CD4-positive, alpha-beta memory T cell (primary cell): ENCODE measurements at places on chromosomes 5 and 9.

DNA sequence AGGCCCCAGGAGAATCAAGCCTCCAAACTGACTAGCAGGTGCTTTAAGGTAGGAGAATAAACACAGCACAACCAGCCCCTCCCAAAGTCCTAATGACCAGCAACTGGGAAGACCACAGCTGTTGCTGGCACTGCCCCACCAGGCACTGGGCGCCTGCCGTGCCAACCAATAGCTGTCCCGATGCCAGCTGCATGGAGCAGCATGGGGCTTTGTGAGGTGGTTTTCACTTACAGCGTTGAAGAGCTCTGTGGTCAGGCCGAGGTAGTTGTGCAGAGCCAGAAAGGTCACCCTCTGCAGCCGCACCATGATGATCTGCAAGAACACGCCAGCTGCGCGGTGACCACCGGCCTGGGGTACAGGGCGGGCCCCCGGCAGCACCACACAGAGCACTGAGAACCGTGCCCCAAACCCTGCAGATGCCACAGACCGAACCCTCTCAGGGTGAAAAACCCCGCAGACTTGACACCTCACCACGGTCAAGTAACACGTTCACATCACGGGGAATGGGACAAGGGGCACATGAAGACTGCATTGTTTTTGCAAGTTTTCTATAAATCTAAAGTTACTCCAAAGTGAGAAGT is 28.7 kb downstream of the PNPLA7 start:
- no peak for DNase-seq

- DNase-seq = no peak
Observed at GRCh38 chr9:93204470-93205043, 20.6 kb downstream of the WNK2 start.

- no peak for DNase-seq
Observed at GRCh38 chr5:7436521-7436920, 40.6 kb downstream of the ADCY2 start.

DNA sequence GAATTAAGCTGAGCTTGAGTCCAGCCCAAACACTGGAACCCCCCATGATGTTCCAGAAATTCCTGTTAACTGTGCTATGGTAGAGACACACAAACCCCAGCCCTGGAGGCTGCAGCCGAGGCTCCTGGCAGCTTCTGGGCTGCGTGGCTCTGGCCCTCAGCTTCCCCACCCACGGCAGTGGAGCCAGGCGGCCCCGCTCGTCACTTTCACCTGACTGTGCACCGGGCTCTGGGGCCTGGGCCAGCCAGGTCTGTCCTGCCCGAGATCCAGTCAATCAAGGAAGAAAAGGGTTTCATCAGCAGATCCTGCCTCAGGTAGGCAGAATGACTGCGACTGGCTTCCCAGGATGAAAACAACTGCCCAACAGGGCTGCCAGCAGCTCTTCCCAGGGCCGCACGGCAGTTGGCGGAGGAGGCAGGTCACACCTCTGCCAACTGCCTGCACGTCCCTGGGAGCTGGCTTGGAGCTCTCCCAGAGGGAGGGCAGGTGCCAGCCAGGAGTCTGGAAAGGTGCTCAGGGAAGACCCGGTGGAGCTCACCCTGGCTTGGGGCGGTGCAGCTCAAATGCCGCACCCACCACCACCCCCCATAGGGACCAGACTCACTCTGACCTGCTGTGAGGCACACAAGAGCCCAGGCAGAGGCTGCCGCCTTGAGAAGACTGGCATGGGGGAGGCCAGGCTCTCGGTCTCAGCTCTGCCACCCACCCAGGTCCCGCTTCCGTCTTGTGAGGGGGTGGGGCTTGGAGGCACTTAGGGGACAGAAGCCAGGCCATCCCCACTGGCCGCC is 20.7 kb downstream of the BRD3 start:
- DNase-seq = no peak

DNA sequence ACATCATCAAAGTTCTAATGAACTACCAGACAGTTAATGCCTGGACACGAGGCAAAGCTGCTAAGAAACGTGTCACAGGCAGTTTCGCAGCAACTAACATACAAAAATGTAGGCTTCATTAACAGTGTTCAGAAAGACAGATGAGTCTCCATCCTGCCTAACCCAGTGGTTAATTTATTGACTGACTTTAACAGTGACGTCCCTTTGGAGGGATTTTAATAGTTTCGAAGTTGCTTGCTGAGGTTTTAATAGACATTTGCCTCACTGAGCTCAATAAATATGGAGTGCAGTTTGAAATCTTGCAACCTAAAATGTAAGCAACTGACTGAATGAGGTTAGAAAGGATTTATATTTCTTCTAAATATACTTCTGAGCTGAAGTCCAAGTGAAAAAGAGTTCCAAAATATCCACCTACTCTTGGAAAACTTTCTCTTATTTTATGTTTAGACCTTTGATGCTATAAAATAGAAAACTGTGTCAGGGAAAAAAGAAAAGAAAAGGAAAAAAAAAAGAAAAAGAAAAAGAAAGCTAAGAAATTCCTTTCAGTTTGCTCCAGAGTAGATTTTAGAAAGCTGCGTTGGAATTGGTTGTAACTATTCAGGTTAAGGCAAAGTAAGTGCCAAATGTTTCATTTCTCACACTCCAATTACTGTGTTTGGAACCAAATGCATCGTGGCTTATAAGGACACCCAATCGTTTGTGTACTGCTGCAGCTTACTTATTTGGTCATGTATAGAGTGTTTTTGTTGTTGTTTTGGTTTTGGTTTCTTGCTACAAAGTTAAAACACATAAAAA is 2016.6 kb downstream of the MAT2B start:
- no peak for DNase-seq

- DNase-seq = no peak
Observed at GRCh38 chr5:91146905-91147600, 236.1 kb downstream of the ARRDC3 start.

DNA sequence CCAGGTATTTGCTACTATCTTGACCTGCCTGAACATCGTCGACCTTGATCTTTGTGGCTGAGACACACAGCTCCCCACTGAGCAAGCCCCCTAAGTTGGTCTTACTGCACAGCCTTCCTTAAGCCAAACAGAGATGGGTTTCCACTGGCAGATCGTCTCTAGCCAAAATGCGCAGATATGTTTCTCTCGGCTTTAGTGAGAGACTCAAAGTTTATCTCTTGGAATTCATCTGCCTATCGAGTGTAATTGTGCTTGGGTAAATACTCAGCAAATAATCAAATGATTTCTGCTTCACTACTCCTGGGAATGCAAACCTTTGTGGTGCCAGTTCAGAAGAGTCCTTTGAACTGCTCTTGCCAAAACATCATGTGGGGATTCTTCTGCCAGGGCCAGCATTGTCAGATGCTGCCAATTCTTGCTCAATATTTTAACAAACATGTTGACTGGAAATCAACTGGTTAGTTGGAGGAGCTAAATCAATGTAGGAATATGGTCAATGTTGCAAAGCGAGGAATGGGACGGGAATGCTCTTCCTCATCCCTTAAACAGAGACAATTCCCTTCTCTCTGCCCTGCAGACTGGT is 141.2 kb upstream of the SLC28A3 start:
- no peak for DNase-seq

GRCh38 chr5:126562823-126563222 is 32.2 kb downstream of the ALDH7A1 start:
- DNase-seq = no peak

DNA sequence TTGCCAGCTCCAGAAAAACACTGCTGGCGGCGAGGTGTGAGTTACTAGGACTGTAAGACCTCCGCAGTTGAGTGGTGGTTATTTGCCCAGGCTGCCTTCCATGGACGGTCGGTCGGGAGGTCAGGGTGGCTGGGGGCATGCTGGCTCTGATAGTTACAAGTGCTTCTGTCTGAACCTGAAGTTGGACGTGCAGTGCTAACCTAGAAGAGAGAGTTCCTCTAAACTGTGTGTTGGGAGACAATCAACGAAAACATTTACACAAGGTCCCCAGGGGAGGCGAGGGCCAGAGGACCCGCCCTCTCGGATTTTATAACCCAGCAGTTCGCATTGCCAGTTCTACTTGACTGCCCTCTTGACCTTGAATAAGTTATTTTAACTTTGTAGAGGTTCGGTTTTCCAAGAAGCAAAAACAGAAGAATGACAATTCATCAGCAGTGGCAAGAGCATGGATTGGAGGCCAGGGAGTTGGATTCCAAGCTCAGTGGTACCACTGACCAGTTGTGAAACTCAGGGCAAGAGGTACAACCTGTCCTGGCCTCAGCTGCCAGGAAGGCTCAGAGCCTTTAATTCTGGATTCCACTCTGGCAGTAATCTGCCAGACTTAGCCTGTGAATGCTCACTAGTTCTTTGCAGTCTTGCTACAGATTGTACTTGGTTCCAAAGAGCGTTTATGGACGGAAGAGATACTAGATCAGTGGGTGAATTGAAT is 28.7 kb upstream of the PDE8B start:
- no peak for DNase-seq

GRCh38 chr5:57163553-57164006 is 10.3 kb upstream of the GPBP1 start:
- no peak for DNase-seq

DNA sequence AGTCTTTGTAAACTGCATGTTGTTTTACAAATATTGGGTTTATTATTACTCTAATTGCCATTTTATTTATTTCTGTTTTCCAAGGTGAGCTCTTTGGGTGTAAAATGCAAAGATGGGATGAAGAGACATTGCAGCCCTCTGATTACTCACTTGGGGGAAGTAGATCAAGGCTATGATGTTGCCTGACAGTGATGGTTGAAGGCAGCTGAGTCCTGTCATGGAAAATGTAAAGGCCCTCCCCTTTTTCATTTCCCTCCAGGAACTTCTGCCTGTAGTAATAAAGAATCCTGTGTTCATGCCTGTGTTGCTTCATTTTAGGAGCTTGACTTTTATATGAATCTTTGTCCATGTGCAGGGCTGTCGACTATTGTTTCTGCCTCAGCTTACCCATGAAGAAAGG is 605.4 kb upstream of the CLINT1 start:
- DNase-seq = no peak

GRCh38 chr5:8710426-8710930 is 835.4 kb downstream of the SEMA5A start:
- no peak for DNase-seq

GRCh38 chr5:78797936-78798672 is 149.5 kb upstream of the LHFPL2 start:
- DNase-seq = no peak

DNA sequence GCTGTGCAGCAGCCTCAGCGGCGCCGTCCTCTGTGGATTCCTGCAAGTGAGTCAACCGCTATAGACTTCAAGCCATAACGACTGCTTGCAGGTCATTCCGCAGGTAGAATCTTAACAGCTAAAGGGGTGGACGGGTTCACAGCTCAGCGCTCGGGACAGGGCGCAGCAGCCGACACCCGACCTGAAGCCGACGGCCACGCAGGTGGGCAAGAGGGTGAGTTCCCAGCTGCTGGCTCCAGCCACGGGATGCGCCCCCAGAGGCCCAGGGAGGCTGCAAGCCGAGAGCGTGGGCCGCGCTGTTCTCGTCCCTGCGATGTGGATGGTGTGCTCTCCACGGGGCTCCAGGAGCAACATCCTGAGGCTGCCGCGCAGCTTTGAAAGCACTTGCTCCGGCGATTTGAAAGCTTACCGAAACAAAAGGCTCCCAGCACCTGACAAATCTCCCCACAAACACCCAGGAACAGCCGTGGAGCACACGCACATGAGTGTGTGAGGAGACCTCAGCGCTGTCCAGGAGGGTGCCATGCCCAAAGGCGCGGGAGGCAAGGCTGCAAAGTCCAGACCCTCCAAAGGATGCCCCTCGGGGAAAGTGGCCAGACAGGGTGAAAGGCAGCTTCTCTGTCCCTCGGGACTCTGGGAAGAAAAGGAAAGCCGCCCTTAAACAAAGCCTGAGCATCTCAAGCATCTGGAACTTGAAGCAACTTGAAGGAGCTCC is 48.7 kb downstream of the EXD3 start:
- DNase-seq = no peak

GRCh38 chr5:160183075-160183474 is 46.2 kb upstream of the FABP6 start:
- no peak for DNase-seq

- DNase-seq = no peak
Observed at GRCh38 chr5:75611311-75612225, at the start of gene ANKDD1B. Gene ANKDD1B (plus strand): TSS chr5:75611453. CDS start chr5:75611635, 182 bp downstream.

DNA sequence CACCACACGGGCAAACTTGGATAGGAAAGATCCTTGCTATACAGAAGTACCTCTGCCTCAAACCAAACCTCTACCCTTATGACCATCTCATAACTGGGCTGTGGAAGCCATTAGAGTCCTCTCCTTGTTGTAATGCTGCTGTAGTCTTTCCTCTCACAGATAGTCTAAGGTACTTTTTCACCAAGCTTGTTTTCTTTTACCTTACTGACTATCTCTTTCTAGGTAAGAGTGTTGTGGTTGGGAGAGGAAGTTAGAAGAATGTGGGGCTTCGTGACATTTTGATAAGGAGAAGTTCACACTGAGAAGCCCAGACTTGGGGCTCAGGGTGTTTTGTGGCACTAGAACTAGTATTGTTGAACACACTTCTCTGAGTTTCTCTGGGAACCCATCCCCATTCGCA is 8.9 kb downstream of the CFAP95 start:
- DNase-seq = no peak

DNA sequence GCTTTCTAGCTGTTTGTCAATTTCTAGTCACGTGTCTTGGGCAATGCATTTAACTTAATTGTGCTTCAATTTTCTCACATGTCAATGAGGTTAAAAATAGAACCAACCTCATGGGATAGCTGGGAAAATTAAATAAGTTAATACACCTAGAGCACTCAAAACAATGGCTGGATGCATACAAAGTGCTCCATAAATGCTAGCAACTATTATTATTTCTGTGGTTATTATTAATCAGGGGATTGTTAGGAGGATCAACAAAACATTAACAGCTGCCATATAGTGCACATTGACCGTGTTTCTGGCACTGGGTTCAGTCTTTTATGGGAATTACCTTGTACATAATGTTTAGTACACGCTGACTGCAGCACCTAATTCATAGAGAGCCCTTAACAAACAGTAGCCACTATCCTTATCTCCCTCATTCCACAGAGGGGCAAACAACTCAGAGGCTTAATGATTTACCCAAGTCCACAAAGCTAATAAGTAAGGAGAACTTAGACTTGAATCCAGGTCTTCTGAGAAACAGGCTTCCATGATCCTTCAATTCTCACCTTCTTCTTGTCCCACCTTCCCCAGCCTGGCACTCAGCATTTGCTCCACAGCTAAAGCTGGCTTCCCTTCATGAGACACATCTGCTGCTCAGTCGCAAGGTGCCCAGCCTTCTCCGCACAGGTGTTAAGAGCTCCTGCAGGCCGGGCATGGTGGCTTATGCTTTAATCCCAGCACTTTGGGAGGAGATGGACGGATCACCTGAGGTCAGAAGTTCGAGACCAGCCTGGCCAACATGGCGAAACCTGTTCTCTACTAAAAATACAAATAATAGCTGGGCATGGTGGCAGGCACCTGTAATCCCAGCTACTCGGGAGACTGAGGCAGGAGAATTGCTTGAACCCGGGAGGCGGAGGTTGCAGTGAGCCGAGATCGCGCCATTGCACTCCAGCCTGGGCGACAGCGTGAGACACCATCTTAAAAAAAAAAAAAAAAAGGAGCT is 137.4 kb upstream of the ABCA1 start:
- DNase-seq = no peak

DNA sequence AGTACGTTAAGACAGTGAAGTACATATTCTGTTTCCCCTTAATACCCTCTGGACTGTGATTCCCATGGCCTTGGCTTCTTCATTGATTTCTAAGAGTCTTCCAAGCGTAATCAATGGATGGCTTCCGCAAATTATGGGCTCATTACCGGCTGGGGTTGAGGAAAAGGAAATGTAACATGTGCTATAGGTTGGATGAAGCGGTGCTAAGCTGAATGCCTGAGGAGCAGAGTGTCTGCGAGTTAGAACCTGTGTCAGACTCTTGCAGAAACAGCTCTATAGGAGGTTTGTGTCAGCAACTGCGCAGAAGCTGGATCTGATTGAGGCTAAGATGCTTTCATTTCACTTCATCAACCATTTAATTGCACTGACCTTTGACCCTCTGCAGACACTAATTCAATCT is 114.3 kb upstream of the CDH18 start:
- DNase-seq = no peak
